Omental fat pad (tissue), 4 donors: ENCODE measurements at places on chromosomes 1 and 21.

GRCh38 chr21:27649323-27649722, 682.4 kb upstream of the ADAMTS5 start:
- no peak for DNase-seq

DNA sequence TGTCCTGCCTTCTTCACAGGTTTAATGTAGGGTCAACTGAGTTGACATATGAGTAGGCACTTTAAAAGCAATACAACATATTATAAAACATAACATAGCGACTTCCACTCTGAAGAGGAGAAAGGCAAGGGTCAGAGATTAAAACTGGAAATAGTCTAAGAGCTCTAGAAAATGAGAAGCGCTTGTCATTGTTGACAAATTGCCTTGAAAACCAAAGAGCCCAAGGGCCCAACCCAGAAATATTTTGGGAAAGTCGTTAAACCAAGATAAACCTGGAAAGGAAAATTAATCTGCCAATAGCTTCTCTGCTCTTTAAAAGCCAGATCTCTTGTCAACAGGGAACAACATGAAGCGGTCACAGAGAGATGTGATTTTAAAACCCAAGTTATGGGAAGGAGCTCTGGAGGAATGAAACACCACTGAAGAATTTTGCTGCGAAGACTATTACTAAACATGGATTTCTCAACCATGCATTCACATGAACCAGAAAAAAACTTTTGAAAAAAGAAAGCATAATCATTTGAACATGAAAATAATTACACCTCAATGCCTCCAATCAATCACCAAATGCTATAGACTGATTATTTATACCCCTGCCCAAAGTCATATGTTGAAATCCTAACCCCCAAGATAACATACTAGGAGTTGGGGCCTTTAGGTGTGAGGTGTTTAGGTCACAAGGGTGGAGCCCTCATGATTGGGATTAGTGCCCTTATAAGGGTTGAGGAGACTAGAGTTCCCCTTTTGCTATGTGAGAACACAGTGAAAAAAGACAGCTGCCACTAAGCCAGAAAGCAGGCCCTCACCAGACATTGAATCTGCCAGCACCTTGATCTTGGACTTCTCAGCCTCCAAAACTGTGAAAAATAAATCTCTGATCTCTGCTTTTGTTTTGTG, 33.0 kb upstream of the MTF1 start:
- no peak for DNase-seq

GRCh38 chr1:158101927-158102326, 78.8 kb upstream of the CD1D start:
- no peak for DNase-seq

- DNase-seq: no peak
These were observed 41.3 kb downstream of the ZBTB18 start for GRCh38 chr1:244092293-244092963.

DNA sequence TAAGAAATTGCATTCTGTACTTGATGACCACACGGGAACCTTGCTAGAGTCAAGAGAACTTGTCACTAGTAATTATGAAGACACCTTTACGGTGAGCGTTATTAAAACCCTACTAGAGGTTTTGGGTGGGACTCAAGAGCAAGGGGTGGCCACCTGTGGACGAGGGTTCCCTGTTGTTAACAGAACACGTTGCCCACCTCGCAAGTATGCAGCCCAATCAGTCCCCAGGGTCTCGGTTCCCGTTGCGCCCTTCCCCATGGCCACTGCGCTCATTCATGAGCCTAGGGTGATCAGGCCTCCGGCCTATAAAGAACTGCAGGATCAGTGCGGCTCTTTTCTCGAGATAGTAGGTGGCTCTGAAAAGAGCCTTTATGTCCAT, 30.2 kb upstream of the RNF187 start:
- no peak for DNase-seq

DNA sequence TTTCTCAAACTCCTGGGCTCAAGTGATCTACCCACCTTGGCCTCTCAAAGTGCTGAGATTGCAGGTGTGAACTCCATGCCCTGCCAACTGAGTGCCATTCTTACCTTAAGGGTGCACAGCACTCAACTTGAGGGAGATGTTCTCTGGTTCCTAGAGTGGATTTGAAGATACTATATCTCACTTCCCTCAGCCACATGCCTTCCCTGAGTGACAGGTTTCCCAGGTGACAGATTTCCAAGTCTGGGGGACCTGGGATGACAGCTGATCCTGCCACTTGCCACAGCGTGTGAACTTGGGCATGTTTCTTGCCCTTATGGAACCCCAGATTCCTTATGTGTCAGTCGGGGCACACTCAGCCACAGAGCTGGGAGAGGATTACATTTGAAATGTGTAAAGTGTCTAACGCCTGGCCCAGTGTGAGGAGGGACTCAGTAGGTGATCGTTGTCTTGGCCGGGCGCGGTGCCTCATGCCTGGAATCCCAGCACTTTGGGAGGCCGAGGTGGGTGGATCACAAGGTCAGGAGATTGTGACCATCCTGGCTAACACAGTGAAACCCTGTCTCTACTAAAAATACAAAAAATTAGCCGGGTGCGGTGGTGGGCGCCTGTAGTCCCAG, 29.6 kb upstream of the BTG2 start:
- no peak for DNase-seq

DNA sequence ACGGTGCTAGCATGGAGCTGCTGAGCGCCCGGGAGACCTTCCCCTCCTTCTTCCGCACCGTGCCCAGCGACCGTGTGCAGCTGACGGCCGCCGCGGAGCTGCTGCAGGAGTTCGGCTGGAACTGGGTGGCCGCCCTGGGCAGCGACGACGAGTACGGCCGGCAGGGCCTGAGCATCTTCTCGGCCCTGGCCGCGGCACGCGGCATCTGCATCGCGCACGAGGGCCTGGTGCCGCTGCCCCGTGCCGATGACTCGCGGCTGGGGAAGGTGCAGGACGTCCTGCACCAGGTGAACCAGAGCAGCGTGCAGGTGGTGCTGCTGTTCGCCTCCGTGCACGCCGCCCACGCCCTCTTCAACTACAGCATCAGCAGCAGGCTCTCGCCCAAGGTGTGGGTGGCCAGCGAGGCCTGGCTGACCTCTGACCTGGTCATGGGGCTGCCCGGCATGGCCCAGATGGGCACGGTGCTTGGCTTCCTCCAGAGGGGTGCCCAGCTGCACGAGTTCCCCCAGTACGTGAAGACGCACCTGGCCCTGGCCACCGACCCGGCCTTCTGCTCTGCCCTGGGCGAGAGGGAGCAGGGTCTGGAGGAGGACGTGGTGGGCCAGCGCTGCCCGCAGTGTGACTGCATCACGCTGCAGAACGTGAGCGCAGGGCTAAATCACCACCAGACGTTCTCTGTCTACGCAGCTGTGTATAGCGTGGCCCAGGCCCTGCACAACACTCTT, 1.1 kb downstream of the TAS1R3 start:
- no peak for DNase-seq

GRCh38 chr1:182119631-182120030, 58.1 kb upstream of the ZNF648 start:
- no peak for DNase-seq

- DNase-seq: no peak
These were observed 24.9 kb downstream of the ETNK2 start for GRCh38 chr1:204126956-204127355.

GRCh38 chr1:169529068-169529642, 43.4 kb upstream of the SLC19A2 start:
- no peak for DNase-seq

DNA sequence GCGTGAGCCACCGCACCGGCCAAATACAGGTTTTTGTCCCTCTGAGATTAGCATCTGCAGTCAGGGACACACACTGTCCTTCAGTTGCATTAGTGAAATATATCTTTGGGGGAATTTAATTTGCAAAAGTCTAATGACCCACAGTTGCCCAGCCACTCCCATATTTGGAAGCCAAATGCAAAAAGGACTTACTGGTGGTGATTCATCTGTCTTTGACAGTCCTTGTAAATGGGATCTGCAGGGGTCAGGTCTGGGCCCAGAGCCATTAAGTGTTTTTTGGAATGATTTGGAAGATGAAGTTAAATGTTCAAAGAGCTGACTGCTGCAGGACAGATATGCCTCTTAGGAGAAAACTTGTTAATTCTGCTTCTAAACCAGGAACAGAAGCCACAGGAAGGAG, 44.6 kb upstream of the DNASE2B start:
- DNase-seq: no peak

- no peak for DNase-seq
These were observed 119.1 kb upstream of the GALNT2 start for GRCh38 chr1:229947968-229948367.

DNA sequence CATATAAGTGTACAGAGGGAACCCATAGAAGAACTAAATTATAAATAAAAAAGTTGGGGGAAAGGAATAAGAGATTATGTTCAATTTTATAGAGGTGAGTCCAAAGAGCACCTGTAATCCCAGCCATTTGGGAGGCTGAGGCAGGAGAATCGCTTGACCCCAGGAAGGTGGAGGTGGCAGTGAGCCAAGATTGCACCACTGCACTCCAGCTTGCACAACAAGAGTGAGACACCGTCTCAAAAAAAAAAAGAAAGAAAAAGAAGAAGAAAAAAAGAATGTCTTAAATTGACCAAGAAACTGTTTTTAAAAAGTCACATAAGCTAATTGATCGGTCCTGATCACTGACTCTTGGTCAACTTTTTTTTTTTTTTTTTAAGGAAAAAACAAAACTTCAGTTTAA, 19.1 kb upstream of the ATF3 start:
- DNase-seq: no peak

GRCh38 chr1:213415691-213416380, 364.8 kb downstream of the RPS6KC1 start:
- DNase-seq: no peak
